AG09309 (cell line): ENCODE measurements at places on chromosomes 6 and 20.

- DNase-seq = no peak
Observed at GRCh38 chr6:17491416-17492142, 98.2 kb downstream of the CAP2 start.

DNA sequence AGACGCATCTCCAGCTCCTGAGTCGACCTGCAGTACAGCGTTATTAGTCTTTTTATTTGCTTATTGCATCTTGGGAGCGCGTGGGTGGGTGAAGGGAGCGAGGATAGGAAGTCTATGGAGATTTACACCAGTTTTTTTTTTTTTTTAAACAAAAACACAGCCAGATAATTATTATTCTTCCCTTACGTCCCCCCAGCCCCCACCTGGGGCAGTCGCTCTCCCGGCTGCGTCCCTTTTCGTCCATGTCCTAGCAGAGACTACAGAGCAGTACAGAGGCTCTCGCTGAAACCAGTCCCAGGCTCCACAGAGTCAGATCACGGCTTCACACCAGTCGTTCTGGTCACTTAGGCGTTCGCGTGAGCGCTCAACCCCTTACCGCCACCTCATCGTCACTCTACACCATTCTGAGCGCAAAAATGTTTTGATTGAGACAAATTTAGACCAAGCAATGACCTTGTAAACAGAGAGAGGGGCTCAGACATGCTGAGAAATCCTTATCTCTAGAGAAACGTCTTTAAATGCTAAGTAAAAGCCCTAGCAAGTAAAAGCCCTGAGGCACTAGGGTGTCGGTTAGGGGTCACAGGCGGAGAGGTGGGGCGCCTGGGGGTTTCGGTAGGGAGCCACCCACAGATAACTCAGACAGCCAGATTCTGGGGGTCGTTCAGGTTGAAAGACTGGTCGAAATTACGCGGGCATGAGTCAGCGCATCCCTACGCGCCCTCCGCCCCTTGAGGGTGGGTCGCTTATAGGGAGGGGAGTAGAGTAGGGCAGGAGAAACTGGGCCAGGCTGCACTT lies 975 bp upstream of the PPT2 start:
- DNase-seq = no peak

DNA sequence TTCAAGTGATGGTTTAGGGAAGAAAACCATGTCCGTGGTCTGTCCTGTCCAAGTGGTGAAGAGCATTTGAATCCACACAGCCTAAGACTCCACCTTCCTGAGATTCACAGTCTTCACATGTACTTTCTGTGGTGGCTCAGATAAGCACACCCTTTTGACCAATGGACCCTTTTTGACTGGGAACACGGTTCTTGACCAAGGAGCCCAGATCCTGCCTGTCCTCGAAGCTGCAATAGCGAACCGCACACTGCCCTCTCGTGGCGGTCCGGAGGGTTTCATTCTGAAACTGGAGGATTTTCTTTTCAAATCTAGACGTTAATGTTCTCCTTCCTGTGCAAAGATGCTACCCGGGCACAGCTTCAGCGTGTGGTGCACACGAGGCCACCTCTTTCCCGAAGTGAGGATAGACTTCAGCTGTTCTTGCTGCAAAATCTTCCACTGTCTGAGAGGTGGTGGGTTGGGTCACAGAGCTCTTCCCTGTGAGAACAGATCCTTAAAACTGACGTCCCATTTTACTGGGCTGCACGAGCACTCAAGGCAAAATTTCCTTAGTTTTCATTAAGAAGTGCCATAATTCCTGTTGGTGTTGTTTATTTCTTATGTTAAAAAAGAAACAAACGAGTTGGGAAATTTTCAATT lies 90.5 kb downstream of the SYNJ2 start:
- DNase-seq = no peak

DNA sequence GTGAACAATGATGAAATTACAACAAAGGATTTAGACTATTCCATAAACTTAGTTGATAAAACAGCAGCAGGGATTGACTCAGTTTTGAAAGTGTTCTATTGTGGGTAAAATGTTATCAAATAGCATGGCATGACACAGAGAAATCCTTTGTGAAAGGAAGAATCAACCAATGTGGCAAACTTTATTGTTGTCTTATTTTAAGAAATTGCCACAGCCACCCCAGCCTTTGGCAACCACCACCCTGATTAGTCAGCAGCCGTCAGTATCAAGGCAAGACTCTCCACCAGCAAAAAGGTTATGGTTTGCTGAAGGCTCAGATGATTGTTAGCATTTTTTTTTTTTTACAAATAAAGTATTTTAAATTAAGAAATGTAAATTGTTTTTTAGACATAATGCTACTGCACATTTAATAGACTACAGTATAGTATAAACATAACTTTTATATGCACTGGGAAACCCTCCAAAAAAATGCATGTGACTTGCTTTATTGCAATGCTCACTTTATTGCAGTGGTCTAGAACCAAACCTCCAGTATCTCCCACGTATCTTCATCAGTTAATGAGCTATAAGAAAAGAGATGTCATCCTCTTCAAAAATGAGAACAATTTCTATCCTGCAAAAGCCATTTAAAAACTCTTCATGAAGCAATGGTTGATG lies 162.7 kb downstream of the SOBP start:
- no peak for DNase-seq

DNA sequence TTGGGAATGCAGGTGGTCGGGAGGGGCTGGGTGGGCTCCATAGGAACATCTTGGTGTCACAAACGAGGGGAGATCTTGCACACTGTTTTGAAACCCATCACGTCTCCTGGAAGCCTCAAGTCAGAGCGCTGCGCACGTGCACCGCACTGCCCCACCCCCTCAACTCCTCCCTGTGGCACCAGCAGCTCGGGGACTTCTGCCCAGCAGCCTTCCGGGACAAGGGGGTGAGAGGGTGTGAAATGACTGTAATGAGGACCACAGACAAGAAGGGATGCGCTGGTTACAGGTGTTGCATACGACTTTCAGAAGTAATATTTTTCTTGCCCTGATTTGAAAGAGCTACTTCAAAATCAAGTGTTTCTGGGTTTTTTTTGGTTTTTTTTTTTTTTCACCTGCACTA lies 60.3 kb downstream of the FOXC1 start:
- DNase-seq = no peak

DNA sequence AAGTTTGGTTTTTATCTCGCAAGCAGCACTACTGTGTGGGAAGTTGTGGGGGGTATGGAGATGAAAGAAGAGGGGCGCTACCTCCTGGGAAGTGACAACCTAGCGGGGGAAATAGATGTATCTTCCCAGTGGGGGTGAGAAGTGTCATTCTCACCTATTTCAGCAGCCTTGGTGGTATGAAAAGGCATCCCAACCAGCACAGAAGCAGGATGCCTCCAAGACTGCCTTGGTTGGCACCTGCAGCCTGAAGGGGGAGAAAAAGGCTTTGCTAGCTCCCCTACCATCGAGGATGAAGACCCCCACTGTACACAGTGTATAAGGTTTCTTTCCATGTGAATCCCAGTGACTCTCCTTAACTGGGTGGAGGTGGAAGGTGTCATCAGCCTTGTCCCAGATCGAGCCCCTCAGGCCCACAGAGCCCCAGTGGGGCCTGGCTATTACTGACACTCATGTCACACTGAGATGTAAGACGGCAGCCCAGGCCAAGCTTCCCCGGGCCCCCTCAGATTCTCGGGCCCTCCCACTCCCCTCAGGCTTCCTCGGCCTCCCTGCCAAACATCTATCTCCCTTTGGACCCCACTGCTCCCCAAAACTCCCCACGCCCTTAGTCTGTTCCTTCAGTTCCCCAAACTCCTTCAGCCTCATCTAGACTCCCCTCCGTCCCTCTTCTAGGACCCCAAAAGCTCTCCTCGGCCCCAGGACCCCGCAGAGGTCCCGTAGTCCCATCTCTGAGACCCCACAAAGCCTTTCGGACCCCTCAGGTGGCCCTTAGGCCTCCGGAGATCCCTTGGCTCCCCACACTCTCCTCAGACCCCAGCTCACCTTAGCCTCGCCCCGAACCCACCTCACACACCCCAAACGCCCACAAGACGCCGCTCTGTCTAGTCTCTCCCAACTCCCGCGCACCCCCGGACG lies 688 bp downstream of the COMMD7 start:
- no peak for DNase-seq

- no peak for DNase-seq
Observed at GRCh38 chr20:53960579-53961272, 109.7 kb downstream of the BCAS1 start.

DNA sequence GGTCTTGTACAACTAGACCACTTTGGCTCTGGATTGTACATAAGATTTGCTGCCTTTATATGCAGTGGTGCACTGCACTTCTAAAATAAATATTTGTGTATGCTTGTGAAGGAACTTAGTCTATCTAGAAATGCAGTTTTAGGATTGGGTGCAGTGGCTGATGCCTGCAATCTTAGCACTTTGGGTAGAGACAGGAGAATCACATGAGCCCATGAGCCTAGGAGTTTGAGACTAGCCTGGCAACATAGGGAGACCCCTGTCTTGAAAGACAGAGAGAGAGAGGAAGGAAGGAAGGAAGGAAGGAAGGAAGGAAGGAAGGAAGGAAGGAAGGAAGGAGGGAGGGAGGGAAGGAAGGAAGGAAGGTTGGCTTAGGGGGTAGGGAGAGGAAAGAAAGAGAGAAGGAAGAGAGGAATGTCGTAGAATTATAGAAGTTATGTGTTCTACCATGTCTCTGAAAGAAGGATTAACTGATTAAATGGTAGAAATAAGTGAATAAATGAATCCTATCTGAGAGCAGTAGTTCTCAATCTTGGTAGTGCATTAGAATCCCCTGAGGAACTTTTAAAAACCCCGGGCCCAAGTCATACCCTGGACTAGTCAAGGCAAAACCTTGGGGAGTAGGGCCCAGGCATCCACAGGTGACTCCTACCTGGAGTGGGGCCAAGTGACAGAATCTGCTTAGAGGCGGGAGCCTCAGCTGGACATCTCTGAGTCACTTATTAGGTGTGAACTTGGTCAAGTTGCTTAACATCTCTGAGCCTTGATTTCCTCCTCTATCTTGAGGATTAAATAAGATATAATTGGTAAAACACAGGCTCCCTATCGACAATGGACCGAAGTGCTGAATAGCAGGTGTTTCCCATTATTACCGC lies 130.3 kb downstream of the ZNF217 start:
- no peak for DNase-seq

- no peak for DNase-seq
Observed at GRCh38 chr6:96460052-96460700, 61.4 kb upstream of the UFL1 start.

DNA sequence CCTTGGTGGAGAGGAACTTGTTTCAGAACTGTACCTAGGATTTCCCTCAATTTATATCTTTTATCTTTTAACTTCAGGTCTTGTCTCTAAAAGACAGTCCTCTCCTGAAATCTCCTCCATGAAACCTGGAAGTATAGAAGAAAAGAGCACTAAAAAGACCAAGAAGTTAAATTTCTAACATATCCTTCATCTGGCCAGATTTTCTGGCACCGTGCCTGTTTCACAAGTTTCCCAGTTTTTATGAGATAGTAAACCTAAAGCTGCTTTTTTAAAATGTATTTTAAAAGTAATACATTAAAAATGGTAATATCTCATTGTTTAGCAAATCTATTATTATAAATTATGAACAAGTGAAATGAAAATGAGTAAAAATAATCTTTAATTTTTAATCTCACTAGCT lies 348.3 kb upstream of the RSPO3 start:
- DNase-seq = no peak

DNA sequence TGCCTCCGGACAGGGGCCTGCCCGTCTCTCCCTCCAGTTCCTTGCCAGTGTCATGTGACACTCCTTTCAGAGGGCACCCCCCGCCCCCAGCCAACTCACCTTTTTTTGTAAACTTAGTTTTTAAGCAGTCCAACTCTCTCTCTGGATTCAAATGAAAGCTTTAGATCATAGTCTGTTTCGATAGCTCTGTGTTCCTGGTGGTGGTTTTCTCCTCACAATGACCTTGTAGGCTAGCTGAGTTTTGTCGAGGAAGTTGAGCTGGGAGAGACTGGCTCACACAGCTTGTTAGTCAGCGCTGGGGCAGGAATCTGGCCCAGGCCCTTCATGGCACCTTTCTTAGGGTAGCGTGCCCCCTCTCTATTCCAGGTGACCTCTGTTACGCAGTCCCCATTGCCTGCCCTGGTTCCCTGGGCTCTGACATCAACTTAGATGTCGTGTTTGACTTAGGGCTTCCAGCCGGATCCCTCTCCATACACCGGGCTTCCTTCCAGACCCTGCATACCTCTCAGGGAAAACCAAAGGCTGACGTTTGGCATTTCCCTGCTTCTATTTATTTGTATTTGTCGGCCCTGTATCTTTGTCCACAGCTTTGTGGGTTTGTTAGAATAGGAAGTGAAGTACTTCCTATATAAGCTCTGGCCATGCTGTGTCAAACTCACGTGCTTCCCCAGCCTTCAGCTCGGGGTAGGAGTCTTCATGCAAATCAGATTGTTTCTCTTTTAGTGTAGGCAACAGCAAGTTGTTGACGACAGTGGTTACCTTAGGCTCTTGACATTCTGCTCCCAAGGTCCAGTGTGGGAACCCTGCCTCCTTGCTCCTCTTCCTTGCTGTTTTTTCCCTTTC lies 12.7 kb downstream of the IGF2R start:
- DNase-seq = no peak

DNA sequence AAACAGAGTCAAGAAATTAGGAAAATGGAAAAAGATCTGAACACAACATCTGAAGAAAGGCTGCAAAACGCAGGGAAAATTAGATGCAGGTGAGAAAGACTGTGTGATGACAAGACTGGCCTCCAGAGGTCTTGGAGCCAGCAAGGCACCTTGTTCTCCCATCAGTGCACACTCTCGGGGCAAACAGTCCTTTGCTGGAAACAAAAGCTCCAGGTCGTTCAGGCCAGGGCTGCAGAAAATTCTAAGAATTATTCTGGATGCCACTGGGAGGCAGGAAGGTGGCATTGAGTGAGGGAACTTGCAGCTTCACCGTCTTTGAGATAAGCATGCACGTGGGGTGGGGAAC lies 219.9 kb upstream of the SSTR4 start:
- DNase-seq = no peak

DNA sequence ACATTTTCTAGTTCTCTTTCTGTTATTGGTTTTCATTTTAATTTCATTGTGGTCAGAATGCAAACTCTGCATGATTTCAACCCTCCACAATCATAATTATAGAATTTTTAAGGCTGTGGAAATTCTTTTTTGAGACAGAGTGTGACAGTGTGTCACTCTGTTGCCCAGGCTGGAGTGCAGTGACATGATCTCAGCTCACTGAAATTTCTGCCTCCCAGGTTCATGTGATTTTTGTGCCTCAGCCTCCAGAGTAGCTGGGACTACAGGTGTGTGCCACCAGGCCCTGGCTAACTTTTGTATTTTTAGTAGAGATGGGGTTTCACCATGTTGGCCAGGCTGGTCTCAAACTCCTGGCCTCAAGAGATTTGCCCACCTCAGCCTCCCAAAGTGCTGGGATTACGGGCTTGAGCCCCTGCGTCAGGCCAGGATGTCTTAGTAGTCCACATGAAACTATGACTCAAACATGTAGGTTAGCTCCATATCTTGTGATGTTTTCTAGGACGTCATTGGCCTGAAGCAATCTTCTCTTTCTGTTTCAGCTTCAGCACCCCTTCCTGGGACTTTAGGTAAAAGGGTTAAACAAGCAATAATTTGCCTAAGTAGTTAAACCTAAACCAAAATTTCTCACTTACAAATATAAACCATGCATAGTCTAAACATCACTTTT lies 47.4 kb upstream of the SAMD3 start:
- no peak for DNase-seq
